ENCODE measurements at places on chromosomes 1 and 21.

DNA sequence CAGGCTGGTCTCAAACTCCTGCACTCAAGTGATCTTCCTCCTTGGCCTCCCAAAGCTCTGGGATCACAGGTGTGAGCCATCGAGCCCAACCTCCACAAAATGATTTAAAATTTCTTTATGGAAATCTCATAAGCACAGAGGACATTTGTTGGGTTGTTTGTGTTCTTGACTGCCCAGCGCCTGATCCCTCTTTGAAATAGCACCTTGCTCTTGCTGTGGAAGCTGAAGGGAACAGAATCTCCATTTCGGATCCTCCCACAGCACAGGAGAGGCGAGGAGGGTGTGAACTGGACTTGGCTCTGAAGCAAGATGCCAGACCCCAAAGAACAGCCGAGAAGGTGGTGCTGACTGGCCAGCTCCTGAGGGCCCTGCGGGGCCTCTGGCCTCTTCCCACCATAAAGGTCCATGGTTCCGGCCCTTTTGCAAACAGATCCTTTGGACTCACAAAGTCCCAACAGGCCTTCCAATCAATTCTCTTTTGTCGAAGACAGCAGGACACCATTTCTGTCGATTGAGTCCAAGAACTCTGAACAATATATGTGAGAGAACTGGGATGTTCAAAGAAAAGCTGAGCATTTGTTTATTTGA is 45.6 kb upstream of the COA6 start:
- no peak for DNase-seq

DNA sequence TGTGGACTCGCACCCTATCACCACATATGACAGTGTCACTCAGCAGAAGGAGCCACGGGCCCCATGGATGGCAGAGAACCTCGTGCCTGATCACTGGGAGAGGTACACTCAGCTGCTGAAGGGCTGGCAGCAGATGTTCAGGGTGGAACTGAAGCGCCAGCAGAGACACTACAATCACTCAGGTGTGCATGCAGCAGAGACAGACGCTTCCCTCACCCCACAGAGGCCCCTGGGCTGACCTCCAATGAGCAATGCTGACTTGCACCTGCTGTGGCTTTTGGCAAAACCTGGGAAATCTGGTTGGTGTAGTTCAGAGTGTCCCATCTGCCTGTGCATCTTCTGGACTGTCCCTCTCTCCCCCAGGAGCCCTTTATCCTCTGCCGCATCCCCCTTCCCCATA is 51.9 kb downstream of the KIAA1614 start:
- no peak for DNase-seq

DNA sequence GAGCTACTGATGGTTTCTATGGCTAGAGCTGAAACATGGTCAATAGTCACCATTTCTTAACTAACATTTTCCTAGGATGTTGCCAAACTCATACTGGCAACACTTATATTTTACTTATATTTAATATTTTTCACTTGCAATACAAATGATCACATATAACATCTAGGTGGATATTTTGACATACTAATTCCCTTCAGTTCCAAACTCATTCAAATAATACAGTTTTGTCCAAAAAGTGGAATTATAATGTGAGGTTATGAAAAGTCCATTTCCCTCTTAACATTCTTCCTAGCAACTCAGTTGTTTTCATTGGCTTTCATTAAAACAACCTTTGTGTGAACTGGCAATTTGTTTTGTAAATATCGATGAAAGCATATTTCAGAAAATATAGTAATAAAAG is 16.0 kb downstream of the SPAG17 start:
- DNase-seq, result no peak

- no peak for DNase-seq
These were observed 814.4 kb upstream of the RGS18 start for GRCh38 chr1:191343816-191344215.

GRCh38 chr1:198725090-198725489 is 86.2 kb downstream of the PTPRC start:
- no peak for DNase-seq

GRCh38 chr1:47216278-47217059 is 15.6 kb downstream of the TAL1 start:
- DNase-seq, result no peak

DNA sequence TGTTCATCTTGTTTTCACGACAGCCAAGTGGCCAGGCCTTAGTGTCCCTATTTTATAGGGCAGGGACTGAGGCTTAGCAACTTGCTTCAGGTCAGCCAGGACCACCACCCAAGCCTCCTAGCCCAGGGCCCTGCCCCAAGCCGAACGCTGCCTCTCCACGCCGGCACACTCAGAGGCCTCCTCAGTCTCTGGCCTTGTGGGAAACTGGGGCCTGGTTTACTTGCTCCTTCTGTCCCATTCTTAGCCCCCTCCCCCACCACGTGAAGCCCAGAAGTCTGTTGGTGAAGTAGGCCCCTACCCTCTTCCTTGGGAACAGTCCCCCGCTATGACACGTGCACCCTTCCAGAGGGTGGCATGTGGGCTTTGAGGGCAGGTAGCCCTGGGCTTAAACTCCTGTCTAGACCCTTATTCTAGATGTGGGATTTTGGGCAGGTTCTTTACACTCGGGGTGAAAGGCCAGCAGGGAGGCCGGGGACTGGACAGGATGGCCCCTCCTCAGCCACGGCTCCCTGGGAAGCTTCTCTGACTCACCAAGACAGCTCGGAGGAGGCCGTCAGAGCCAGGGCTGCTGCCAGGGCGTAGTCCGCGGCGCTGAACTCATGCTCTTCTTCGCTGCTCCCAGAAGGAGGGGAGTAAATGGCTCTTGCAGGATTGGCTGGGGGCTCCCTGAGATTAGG is 4.3 kb downstream of the MYOM3 start:
- peak; percentile 30 for DNase-seq

DNA sequence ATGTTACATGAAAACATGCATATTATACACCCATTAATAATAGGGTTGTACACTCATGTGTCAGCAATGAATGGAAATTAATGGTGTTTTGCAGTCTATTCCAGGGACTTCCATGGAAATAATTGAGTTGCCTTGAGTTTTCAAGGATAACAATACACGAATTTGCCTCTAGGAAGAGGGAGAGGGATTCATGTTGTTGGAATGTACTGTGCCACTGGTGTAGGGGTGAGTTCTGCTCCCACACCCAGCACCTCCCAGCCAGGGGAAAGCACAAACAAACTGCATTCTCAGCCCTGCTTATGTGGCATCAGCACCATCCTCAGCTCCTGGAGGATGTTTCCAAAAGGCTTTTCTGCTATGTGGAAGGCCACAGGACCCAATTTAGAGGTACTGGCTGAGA is 57.8 kb downstream of the BCAR3 start:
- peak; percentile 91 for DNase-seq
